ENCODE measurements at places on chromosomes 12 and 14.

DNA sequence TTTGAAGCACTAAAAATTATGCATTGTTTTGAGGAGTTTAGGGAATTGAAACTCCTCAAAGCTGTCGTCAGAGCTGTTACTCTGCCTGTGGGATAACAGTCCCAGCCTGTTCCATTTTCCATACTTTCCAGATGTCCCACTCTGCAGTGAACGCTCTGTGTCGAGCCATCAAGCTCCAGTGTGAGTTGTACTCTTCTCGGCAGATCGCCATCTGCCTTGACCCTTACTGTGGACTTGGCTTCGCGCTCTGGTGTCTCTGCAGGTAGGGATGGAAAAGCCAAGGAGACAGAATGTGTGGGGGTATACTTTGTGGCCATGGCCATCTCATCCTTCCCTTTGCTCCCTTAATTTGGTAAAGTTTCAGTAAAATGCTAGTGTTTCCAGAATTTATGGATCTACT is 35.5 kb upstream of the ATF1 start:
- DNase-seq = no peak

GRCh38 chr12:62717643-62718042 is 217.3 kb downstream of the PPM1H start:
- no peak for DNase-seq

- DNase-seq = no peak
These were observed 321.1 kb downstream of the NPAS3 start for GRCh38 chr14:33259764-33260163.

DNA sequence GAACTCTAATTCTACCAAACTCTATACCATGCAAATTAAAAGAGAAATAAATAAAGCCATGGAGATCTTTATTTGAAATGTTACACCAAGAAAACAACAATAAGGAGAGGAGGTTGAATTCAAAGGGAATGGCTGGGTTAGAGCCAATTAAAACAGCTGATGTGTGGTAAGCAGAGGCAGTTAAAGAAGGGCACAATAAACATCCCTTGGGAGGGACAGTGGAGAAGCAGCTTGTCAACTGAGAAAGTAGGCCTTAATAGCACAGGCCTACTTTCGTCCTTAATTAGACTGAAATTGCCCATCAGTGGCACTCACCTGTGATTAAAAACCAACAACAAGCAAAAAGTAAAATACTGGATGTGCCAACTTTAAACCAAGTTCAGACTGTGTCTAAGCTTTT is 16.3 kb upstream of the NAV3 start:
- no peak for DNase-seq

GRCh38 chr12:90245391-90245790 is 536.8 kb upstream of the ATP2B1 start:
- DNase-seq = no peak

- DNase-seq = no peak
These were observed 18.5 kb downstream of the ANAPC5 start for GRCh38 chr12:121333747-121334146.

GRCh38 chr14:29710015-29710414 is 217.6 kb downstream of the PRKD1 start:
- no peak for DNase-seq

GRCh38 chr14:69906201-69906600 is 27.0 kb downstream of the SMOC1 start:
- DNase-seq = no peak

DNA sequence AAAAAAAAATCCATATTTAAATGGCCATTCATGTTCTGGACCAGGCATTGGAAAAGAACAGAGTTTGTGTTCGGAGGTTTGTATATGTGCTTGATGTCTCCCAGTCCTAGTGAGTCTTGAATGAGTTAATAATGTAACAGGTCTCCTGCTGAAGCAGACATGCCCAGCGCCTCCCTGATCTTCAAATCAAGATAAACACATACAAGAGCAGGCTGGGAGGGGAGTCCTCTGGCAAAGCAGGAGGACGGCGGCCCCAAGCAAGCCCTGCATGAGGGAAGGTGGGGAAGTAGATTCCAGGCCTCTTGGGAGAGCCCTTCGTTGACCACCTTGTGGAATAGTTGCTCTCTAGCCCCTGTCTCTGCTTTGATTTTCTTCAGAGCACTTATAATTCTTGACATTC is 156.3 kb downstream of the ZFP36L1 start:
- no peak for DNase-seq

GRCh38 chr12:69579029-69579428 is 6.2 kb upstream of the CCT2 start:
- DNase-seq = no peak

GRCh38 chr14:61409782-61410181 is 88.4 kb downstream of the PRKCH start:
- no peak for DNase-seq

GRCh38 chr12:127636882-127637281 is 630.1 kb upstream of the TMEM132C start:
- no peak for DNase-seq

DNA sequence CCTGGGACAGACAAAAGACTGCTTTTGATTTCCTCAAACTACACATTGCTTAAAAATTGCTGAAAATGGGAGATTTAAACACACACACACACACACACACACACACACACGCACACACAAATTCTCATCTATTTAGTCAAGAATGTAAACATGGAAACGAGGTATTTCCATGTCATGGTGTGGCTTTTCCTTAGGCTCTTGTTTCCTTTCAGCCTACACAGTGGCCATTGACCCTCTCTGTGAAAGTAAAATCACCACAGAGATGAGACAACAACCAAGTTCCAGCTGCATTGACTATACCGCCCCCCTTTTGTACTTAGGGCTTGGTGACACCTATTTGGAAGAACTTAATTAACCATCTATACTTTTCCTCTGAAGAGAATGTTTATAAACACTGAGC is 41.9 kb downstream of the TTC8 start:
- DNase-seq = no peak

GRCh38 chr14:69873877-69874780 is 5.1 kb upstream of the SMOC1 start:
- DNase-seq = no peak

- DNase-seq = no peak
These were observed 47.4 kb downstream of the ST8SIA1 start for GRCh38 chr12:22287101-22287500.

GRCh38 chr12:92908108-92908507 is 21.0 kb downstream of the EEA1 start:
- DNase-seq = no peak

DNA sequence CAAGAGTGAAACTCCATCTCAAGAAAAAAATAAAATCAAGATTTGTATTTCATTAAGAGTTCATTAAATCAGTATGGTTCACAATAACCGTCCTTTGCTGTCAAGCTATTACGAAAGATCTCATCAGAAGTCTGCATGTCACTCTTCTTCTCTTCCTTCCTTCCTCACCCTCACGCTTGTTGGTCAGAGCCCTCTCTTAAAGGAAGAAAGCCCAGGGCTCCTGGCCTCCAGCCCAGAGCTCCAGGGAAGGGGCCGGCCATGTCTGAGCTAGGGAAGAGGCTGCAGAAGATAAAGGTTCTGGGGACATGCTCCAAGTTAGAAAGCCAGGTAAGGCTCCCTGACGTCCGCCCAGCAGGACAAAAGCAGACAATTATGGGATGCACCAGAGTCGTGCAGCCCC is 43.1 kb upstream of the DLK1 start:
- no peak for DNase-seq

DNA sequence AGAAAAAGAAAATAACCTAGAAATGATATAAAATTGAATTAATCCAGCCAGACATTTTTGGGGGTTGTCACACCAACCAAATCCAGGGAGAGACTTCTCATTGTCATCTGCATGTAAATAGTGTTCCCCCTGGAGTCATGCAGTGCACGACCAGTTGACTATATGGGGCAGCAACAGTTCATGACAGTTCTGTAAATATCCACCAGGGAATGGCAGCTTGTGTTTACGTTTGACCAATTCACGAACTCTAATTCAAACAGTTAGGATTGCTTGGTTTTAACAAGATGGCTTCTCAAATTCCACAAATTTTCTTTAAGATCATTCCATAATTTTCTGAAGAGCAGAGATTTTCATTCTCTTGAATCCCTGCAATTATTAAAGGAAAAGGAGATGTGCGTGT is 43.4 kb upstream of the DUSP6 start:
- no peak for DNase-seq

DNA sequence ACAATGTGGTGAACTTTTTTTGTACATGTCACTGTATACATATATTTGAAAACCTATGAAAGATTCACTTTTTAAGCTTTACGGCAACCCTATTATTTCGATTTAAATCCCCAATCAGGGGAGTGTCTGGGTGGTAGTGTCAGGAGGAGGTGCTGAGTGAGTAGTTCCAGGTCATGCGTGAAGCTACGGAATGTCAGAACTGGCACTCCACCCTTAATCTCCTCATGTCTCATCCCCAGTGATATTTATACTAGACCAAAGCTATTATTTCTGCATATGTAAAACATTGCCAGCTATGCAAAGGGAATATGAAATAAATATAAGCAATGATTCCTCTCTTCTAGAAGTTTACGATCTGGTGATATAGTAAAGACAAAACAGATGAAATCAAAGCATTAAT is 12.3 kb downstream of the NR1H4 start:
- DNase-seq = no peak

DNA sequence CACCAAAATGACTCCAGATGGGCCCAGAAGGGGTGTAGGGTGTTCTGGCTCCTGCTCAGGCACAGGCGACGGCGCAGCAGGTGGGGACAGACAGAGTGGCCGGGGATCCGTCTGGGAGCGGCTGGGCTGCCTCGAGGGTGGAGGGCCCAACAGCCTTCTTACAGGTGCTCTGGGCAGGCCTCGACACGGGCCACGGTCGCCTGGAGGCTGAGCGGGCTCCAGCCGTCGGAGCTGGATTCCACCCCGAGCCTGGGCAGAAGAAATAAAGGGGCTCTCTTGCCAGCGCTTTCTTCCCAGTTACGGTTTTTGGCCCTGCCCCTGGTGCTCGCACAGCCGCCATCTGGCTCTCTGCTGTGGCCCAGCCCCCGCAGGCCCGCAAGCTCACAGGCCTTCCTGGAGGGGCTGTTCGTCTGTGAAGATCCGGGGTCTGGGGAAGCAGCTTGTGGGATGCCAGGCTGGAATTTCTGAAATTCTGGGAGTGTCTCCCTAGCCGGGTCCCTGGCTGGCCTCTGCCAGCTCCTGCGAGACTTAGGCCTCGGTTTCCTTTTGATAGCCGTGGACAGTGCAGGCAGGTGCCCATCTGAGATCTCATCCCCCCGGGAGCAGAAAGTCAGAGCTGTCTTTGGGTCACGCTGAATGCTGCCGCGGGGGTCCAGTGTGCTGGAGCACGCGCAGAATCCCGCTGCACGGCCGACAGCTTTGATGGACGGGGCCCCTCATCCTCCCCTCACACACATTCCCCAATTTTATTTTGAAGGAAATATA is 122.7 kb downstream of the PAPOLA start:
- no peak for DNase-seq

DNA sequence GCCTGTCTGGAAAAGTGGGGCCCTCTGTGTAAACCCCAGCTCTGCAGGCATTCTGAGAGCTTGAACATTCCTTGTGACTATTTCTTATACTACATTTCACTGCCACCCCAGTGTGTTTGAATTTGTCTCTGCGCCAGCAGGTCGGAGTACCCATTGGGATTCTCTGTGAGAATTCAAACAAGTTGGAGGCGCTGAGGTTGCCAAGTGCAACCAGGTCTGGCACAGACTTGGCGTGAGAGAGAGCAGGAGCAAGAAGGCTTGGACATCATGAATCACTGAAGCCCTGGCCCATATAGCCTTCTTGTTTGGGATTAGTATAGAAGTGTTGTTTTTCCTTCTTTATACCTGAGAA is 33.0 kb upstream of the ATP2A2 start:
- DNase-seq = no peak

GRCh38 chr12:13146336-13146938 is 43.0 kb upstream of the GSG1 start:
- no peak for DNase-seq

DNA sequence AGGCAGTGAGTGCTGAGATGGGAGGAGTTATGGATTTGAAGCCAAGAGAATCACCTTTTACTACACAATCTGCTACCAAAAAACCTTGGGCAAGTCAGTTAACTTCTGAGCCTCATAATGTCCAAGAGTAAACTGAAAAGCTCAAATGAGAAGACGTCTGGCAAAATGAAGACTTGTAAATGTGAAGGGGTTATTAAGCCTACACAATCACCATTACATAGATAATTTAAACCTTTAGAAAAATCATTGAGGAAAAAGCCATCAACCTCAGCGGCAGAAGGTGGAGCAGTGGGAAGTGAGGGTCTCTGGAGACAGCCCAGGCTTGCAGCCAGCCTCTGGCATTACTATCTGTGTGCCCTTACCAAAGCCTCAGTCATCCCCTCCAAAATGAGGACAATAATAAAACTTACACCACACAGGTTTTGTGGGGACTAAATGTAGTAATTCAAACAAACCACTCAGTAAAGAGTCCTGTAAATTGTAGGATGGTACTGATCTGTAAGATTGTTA is 50.5 kb upstream of the CCDC175 start:
- DNase-seq = no peak

GRCh38 chr12:104569346-104570173 is 112.8 kb downstream of the CHST11 start:
- DNase-seq = no peak

Data from SW 1271 (cell line).